ENCODE measurements at places on chromosomes 4 and X.

- DNase-seq = no peak
Measured at GRCh38 chr4:41734371-41734770, 14.2 kb downstream of the PHOX2B start.

DNA sequence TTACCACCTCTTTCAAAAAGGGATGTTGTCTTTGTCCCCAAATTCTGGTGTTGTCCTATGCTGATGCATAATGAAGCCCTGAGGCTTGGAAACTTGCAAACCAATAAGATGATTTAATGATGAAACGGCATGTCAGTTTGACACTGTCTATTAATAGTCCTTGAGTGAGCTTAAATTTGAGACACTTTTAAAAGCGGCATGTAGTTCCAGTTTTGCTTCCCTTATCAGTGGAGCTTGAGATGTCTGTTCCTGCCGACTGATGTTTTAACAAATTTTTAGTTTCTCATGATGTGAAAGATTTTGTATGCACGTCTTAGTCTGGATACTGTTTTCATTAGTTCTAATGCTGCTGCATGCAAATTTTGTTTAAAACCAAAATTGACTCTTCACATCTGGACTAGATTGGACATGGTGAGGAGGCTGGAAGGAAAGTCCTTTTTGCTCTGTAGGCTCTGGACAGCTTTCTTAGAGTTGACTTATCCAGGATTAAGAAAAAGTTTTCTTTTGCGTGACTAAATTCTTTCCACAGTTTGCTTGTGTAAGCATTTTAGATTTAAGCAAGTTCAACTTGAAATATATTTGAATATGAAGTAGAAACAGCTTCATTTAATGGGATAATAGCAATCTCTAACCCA lies 11.7 kb downstream of the C1GALT1C1 start:
- no peak for DNase-seq

DNA sequence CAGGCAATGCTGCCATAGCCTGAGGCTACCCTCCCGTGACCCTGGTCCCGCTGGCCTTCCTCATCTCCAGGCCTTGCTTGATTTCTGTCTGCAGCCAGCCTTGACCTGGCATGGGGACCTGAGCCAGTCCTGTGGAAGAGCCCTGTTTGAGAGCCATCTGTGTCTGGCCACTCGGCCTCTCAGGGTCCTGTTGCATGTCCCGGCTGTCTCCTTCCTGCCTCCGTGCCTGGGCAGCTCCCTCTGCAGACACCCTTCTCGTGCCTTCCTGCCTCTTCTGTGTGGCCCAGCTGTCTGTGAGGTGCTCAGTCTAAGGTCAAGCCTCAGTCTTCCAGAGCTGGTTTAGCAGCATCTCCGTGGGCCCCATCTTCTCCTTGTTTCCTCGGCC lies 108.4 kb downstream of the SORCS2 start:
- DNase-seq = no peak

GRCh38 chr4:169160825-169161224 lies 109.9 kb downstream of the SH3RF1 start:
- peak; percentile 29 for DNase-seq

DNA sequence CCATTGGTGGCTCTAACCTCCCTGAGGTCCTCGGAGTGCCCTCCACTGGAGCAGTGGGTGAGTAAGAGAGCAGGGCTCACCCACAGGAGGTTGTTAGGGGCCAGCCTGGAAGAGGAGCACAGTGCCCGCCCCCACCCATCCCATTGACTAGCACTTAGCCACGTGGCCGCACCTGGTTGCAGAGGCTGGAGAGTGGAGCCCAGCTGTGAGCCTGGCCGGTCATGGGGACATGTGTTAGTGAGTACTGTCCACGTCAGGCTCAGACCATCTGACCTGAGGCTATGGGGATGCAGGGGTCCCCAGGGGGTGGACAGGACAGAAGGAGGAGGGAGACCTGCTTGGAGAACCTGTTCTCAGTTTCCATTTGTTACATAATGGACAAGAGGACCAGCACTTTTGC lies 1.4 kb upstream of the MAN2B2 start:
- DNase-seq = no peak

- DNase-seq = no peak
Measured at GRCh38 chr4:40173470-40173875, 23.4 kb upstream of the RHOH start.

DNA sequence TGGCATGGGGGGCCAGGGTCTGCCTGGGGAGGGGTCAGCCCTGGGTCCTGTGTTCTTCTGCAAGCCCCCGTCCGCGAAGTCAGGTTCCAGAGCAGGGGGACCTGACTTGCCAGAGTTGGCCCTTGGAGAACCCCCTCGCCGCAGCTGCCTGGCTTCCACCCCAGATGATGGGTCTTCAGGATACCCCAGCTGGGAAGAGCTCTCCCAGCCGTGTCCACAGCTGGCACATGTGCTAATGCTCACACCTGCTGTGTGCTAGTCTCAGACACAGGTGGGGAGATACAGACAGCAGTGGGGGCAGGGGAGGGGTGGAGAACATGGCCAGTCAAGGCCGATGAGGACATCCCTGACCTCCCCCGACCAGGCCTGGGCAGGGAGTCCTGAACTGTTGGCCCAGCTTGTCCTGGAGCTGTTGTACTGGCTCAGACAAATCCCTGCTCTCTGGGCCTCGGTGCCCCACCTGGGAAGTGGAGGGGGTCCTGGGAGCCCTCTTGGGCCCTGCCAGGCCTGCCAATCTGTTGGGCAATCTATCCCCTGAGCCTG lies 3.5 kb downstream of the ADRA2C start:
- DNase-seq = no peak

- DNase-seq = no peak
Measured at GRCh38 chr4:86822136-86822535, 27.0 kb downstream of the SLC10A6 start.

- DNase-seq = no peak
Measured at GRCh38 chr4:21605006-21605405, 343.6 kb downstream of the KCNIP4 start.

DNA sequence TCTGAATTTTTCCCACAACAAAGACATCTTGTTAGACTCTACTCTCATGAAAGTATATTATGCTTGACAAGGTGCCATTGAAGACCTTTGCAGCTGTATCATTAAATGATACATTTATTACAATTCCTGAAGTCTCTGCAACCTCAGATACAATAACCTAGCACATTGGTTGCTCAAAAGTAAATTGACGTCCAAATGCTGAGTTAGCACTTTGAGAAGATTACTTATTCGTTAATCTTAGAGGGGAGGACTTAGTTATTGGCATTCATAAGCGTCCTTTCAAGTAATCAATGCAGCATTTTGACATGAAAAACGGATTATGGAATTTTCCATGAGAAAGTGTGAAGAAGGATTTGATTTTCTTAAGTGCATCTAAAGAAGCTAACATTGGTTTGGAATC lies 151.6 kb downstream of the ARSF start:
- no peak for DNase-seq

- DNase-seq = peak; percentile 84
Measured at GRCh38 chrX:31423609-31424189, 351.9 kb upstream of the FTHL17 start.

GRCh38 chr4:19684084-19684483 lies 567.6 kb upstream of the SLIT2 start:
- DNase-seq = no peak

DNA sequence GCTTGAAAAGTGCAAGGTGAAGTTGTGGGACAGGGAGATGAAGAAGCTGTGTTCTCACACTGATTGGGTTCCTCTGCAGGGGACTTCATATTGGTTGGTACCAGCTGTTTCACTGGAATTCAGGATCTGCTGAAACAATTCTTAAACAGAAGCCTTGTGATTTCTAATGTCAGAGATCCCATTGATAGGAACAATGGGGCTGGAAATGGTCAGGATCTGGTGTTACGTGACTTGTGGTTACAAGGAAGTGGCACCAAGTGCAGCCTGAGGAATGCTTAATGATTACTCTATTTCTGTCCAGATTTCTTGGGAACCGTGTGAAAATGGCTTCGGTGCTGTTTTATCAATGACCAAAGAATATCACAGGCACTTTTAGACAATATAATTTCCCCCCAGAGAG lies 68.1 kb downstream of the MOSPD2 start:
- no peak for DNase-seq

DNA sequence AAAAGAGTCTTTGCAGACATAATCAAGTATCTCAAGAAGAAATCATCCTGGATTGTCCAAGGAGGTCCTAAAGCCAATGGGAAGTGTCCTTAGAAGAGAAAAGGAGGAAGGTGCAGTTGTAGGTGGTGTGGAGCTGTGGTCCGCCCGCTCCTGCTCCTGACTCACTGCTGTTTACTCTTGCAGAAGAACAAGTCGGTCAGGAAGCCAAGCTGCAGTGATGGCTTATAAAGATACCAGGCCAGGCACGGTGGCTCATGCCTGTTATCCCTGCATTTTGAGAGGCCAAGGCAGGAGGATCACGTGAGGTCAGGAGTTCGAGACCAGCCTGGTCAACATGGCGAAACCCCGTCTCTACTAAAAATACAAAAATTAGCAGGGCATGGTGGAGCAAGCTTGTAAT lies 66.4 kb upstream of the ATP6AP2 start:
- DNase-seq = peak; percentile 50

GRCh38 chr4:181819946-181820345 lies 423.3 kb upstream of the TENM3 start:
- no peak for DNase-seq

DNA sequence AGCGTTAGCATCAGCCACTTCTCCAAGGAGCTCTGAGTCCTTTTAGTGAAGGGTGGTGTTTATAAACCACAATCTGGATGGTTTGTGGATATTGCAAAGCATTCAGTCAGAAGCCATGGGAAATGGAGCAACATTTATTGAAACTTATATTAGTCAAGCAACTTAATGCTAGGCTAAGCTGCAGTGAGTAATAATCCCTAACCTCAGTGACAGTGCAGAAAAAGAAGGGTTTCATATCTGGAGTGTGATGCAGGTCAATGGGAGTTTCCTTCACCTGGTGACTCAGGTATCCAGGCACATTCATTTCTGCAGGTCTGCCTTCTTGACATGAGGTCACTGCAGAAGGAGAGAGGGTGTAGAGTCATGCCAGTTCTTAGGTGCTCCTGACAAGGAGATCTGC lies 10.4 kb upstream of the DRD5 start:
- no peak for DNase-seq

DNA sequence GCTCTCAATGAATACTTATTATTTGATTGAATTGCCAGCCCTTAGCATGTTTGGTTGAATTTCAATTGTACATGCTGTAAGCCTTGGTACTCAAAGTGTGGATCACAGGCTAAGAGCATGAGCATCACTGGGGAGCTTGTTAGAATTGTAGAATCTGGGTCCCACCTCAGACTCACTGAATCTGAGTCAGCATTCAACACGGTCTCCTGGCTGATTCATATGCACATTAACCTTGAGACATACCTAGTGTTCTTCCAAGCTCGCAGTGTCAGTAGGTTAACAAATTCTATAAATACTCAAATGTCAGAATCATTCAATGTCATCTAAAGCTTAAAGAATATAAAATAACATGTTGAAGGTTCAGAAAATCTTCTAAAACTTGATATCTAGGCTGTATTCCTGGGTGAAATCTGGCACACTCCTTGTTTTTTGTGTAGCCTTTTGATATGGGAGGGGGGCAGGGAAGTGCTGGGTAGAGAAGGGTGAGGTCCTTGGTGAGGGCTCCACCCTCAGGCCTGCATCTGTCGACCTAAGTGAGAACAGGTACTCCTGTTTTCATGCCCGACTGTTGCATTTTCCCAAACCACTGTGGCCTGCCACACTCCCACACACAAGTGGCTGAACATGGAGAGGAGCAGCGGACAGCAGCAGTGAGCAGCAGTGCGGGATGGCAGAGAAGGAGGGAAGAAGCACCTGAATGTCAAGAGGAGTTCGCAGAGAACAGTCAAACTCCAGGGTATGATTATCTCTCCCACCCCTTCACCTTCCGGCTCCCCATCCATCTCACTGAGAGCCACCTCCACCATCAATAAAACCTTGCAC lies 529.6 kb upstream of the IGFBP7 start:
- no peak for DNase-seq
